ENCODE measurements at places on chromosomes 6 and 20.

DNA sequence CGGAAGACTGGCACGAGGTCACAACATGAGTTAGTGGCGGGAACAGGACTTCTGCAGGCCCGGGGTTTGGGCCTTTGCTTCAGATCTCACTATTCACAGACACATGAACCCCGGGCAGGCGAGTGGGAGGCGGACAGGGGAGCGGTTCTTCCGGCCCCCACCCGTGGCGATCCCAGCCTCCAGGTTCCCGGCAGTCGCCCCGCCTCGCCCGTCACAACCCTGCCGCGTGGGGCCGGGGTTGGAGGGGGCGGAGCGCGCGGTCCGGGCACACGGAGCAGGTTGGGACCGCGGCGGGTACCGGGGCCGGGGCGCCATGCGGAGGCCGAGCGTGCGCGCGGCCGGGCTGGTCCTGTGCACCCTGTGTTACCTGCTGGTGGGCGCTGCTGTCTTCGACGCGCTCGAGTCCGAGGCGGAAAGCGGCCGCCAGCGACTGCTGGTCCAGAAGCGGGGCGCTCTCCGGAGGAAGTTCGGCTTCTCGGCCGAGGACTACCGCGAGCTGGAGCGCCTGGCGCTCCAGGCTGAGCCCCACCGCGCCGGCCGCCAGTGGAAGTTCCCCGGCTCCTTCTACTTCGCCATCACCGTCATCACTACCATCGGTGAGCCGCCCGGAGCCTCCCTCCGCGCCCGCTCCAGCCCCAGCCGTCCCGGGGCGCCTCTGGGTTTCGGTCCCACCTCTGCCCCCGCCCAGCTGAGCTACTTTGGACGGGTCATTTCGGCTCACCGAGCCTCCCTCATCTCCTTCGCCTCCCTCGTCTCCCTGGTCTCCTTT is at the start of gene KCNK15:
TSS of gene KCNK15 (plus strand) at position 268 of the 769 bp plus-strand sequence. CDS start at position 314, 46 bp downstream.
- peak; percentile 66 for DNase-seq

DNA sequence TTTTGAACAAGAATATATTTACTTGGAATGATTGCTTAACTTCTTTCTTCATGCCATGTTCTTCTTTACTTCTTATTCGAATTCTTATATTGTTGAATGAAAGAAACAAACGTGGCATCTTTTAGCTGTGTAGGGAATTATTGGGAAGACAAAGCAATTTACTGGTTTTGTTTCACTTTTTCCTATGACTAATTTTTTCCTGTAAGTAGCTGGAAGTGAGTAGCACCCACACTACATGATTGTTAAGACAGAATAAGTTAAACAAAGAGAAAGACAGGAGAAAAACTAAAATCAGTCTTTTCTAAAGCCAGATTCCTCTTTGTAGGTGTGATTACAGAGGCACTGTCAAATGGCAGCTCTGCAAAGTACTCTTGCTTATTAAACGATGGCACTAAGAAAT is 593.4 kb downstream of the EYS start:
- DNase-seq: no peak

DNA sequence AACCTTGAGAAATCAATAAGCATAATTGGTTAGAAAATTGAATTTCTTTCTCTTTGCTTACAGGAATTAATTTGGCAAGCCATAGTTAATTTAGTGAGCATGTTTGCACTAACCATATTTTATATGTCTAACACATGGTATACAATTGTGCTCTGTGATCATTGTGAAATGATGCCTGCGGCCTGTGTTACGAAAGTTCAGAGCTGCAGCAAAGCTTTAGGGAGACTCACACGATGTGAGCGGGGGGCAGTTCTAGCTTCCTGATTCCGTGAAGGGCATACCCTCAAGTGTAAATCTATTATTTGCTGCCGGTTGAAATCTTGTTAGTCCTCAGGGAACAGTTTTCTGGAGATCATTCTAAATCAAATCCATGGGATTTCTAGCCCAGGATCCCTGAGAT is 25.5 kb upstream of the ADTRP start:
- no peak for DNase-seq

- DNase-seq: no peak
These were observed 20.1 kb upstream of the RNGTT start for GRCh38 chr6:88983532-88983931.

- no peak for DNase-seq
These were observed 766.8 kb upstream of the MAN1A1 start for GRCh38 chr6:120116343-120116742.

Measured in activated CD4-positive, alpha-beta memory T cell treated with anti-CD3 and anti-CD28 coated beads for 36 hours (primary cell).